ENCODE measurements at places on chromosomes 6 and 20.

GRCh38 chr6:113363866-113364265 lies 493.3 kb upstream of the MARCKS start:
- DNase-seq, result no peak

- no peak for DNase-seq
Observed at GRCh38 chr6:45196121-45196520, 132.0 kb upstream of the RUNX2 start.

DNA sequence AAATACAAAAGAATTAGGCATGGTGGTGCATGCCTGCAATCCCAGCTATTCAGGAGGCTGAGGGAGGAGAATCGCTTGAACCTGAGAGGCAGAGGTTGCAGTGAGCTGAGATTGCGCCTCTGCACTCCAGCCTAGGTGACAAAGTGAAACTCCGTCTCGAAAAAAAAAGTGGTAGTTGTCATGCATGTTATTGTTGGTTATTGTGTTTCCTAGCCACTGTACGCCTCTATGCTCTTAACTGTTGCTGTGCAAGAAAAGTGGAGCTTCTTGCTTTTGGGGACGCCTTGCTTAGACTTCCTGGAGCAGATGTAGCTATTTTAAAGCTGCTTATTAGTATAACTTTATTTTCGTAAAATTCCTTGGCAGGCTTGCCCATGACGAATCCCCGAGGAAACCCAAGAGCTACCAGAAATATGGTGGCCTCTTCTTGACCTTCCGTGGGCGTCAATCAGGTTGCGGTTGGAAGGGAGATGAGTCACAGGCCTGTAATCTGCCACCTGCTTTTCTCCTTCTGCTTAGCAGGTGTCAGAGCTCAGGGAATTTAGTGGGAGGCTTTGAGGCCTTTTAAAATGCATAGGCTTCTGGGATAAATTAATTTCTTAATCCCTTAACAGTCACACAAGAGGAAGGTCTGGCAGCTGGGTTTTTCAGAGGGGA lies 17.3 kb downstream of the GABRR2 start:
- peak; percentile 19 for DNase-seq

DNA sequence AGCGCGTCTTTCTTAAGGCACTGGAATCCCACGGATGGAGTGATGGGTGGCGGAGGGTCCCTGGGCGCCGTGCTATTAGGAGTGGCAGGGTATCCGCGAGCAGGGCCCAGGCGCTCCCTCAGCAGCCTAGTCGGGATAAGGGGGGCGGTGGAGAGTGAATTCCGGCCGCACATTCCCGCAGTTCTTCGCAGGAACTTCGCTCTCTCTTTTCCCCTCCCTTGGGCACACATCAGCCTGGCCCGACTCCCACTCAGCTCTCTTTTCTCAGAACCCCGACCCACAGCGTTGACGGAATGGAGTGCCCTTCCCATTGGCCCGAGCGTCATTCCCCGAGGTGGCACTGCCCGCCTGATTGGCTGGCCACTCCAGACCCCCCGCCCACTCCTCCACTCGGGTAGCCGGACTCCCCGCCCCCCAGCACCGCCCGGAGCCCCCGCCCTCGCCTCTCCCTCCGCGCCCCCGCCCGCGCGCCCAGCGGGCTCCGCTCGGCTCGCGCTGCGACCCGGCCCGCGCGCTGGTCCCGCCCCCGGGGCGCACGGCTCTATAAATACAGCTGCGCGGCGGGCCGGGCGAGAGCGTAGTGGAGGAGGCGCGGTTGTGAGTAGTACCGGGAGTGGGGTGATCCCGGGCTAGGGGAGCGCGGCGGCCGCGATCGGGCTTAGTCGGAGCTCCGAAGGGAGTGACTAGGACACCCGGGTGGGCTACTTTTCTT lies at the start of gene ID4:
Gene ID4, plus strand, starts transcription at position 572 of the 712 bp plus-strand sequence. CDS start 385 bp downstream, outside the sequence.
- no peak for DNase-seq

DNA sequence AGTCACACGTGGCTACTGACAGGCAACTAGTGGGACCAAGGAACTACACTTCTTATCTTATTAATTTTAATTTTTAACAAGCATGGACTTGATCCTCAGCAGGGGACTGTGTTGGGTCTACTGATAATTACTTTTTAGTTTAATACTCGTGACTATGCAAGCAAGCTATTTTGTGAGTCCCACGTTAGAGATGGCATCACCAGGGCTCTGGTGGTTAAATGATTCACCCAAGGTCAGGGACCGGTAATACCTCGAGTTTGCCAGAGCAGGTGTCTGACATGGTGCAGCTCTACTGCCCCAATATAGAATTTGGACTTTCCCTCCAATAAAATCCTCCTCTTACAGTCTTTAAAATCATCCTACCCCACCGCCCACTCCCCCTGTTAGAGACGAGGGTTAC lies 98.6 kb upstream of the RIN2 start:
- DNase-seq, result no peak

GRCh38 chr6:100893743-100894142 lies 12.6 kb upstream of the ASCC3 start:
- DNase-seq, result no peak

DNA sequence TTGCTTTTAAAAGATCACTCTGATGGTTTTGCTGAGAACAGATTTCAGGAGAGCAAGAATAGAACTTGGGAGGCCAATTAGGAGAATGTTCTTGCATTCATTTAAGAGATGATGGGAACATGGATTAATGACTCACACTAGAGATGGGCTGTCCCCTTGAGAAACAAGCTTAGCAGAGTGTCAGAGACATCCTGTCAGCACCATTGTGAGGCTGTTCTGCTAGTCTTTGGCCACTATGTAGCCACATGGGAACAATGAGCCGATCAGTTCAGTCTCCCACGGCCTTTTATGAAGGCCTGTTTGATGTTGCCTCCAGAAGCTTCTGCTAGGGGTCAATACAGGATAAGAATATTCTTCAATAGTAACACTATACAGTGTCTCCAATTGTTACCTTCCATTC lies 113.0 kb upstream of the EYA4 start:
- DNase-seq, result no peak
